ENCODE measurements at places on chromosomes 1 and 21. TPM values are rescaled to one million over a fixed set of nuclear protein-coding genes. Genes with fewer than 3 reads are reported as not detected.

DNA sequence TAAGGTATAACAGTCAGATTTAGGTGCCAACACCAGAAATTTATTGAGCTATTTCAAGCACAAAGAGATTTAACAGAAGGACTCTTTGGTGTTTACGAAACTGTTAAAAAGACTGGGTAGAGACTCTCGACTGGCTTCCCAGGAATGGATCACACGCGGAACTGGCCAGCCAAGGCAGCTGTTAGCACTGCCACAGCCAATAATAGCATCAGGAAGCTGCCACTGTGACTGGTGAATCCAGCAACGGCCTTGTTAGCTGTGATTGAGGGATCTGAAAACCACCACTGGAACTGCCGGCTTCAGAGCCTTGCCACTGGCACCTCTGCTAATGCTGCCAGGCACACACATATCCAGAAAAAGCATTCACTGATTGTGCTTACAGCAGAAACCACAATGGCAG is 10.6 kb upstream of the SIM2 start:
- H3K4me1 ChIP-seq, result peaks cover 3% of the 10 kb centered on the region
- H3K4me3 ChIP-seq, result no peak overlapping the region
- H3K36me3 ChIP-seq, result no peaks in the 10 kb centered on the region
- no peak for DNase-seq

GRCh38 chr1:87937831-87938395 is 609.2 kb downstream of the LMO4 start:
- H3K27me3 ChIP-seq, result no peaks in the 10 kb centered on the region
- H3K4me3 ChIP-seq, result no peak overlapping the region
- no peaks in the 10 kb centered on the region for H3K4me1 ChIP-seq
- no peak overlapping the region for H3K27ac ChIP-seq
- no peaks in the 10 kb centered on the region for H3K36me3 ChIP-seq

Gene LCE1B
- total RNA-seq, result not detected

GRCh38 chr1:167993720-167994119 is 56.8 kb upstream of the MPC2 start:
- H3K27ac ChIP-seq, result no peak overlapping the region
- no peak for DNase-seq
- peaks cover 10% of the 10 kb centered on the region for H3K36me3 ChIP-seq
- H3K27me3 ChIP-seq, result no peaks in the 10 kb centered on the region
- H3K4me1 ChIP-seq, result no peaks in the 10 kb centered on the region

DNA sequence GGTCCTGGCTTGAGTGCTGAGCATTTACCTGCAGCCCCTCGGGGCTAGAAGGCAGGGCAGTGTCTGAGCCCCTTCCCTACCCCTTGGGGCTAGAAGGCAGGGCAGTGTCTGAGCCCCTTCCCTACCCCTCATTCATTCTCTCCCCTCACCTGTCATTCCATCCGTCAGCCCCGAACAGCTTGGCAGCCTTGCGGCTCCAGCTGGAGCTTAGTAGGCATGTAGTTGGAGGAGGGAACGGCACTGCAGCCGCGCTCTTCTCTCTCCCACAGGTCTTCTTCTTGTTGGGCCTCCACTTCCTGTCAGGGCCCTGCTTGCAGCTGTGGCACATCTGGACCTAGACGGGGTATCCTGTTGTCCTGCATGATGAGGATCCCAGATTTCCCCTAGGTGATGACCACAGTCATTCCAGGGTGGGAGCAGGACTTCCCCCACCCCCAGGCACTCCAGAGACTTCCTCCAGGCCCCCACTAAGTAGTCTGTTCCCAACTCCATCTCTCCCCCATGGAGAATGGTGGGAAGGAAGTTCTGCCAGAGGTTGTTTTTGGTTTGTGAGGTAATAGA is 22.2 kb downstream of the MAPKAPK2 start:
- peaks cover 88% of the 10 kb centered on the region for H3K4me1 ChIP-seq
- DNase-seq, result no peak
- H3K27me3 ChIP-seq, result no peaks in the 10 kb centered on the region
- H3K27ac ChIP-seq, result peak overlapping the region; percentile 63

DNA sequence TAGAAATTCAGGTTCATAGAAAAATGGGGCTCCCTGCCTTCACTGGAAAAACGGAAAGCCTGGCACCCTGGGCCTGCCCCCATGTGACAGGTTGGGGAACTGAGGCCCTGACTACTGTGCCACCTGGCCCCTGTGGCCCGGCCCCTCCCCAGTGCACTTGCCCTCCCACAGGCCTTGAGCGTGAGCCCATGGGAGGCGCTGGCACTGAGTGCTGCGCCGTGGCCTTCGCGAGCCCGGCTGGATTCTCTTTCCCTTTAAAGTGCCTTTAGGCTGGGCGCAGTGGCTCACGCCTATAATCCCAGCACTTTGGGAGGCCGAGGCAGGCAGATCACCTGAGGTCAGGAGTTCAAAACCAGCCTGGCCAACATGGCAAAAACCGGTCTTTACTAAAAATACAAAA is 45.7 kb downstream of the SLC37A1 start:
- no peak overlapping the region for H3K27ac ChIP-seq
- DNase-seq, result no peak
- H3K36me3 ChIP-seq, result peaks cover 19% of the 10 kb centered on the region
- H3K4me1 ChIP-seq, result no peaks in the 10 kb centered on the region

DNA sequence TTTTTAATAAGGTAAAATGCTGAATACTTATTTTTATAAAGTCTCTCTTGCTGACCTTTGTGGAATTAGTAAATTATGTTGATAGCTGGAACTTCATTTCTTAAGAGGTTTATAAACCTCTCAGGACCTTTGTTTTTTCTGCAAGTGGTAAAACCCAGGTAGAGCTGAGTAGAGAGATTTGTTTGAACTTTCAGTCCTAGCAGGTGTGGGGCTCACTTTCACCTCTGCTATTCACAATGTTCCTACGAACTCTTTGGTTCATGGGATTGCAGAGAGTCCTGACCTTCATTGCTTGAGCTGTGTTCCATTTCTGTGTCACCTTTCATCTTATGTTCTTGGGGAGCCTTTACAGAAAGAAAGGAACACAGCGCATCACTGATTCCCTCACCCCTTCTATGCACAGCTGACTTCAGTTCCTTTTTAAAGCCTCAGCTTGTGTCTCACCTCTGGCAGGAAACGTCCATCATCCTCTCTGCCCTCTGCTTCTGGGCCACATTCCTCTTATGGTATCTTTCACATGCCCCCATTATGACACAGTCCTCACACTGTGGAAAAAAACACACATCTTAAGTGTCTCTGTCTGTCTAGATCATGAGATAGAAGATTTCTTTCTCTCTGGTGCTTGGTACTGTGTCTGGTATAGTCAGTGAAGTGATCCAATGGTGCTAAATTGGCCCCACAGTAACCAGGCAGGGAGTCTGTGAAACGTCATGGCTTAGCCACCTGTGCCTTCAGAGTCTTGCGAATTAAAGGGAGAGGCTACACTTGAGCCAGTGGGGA is 262.5 kb upstream of the B3GALT2 start:
- no peaks in the 10 kb centered on the region for H3K36me3 ChIP-seq
- peaks cover 15% of the 10 kb centered on the region for H3K4me1 ChIP-seq
- H3K27ac ChIP-seq, result peak overlapping the region; percentile 40
- no peak overlapping the region for H3K4me3 ChIP-seq

Gene MAP3K21
- total RNA-seq, result 3.1 TPM

DNA sequence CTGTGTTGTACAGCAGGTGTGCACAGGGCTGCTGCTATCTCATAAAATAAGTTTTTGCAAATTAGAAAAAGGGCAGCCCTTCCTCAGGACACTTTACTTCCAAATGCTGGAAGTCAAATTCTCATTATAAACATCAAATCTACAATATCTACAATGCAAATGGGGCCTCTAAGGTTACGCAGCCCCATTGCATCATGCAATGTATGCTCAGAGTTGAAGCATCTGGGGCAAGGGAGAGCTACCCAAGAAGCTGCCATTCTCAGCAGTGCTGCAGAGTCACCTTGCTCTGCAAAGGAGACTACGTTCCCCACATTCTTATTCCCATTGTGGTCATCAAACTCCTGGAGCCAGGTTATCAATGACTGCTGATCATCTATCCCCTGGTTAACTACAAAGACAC is 208.9 kb upstream of the POGK start:
- no peaks in the 10 kb centered on the region for H3K4me1 ChIP-seq
- no peak overlapping the region for H3K4me3 ChIP-seq
- H3K36me3 ChIP-seq, result no peaks in the 10 kb centered on the region
- no peak overlapping the region for H3K27ac ChIP-seq

Gene KLHL21
- 12.4 TPM for total RNA-seq

DNA sequence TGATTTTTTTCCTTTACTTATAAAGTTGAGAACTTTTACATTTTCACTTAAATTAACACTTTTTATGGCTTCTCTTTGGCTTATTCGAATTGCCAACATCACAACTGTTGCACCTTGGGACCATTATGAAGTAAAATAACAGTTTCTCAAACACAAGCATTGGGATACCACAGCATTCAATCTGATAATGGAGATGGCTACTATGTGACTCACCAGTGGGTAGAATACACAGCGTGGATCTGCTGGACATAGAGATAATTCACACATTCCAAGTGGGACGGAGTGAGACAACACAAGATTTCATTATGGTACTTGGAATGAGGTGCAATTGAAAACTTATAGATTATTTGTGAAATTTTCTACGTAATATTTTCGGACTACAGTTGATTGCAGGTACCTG is 68.0 kb downstream of the ADAMTS1 start:
- H3K4me3 ChIP-seq, result no peak overlapping the region
- H3K27ac ChIP-seq, result no peak overlapping the region
- H3K4me1 ChIP-seq, result no peaks in the 10 kb centered on the region
- H3K27me3 ChIP-seq, result peaks cover 6% of the 10 kb centered on the region
- H3K36me3 ChIP-seq, result no peaks in the 10 kb centered on the region
- no peak for DNase-seq

DNA sequence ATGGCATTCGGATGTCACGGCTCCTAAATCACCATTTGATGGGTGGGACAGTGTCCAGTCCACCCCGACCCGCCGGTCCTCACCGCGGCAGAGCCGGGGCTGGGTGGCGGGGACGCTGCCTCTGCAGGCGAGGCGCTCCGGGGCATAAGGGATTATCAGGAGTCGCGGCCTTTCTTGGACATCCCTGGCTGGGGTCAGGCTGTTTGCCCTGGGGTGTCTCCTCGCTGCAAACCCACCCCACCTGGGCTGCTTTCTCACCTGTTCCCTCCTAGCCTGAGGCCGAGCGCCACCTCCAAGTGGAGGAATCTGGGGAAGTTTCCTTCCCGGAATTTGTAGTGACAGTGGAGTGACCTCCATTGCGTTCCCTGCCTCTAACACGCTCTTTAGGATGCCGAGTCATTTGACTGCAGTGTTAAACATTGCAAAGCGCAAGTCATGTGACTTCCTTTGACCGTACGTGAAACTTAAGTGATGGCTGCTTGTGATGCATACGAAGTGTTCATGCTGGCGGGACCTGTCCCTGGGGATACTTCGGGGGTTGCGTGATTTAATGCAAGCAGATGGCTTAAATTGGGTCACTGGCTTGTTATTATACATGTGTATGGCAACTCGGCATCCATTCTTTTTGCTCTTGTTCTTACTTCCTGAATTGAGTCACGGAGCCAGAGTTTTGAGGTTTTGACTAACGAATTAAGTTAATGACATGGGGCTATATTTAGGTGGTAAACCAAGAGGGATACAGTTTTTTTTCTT is 536 bp downstream of the LGALS8 start:
- peak overlapping the region; percentile 99 for H3K4me3 ChIP-seq
- H3K27ac ChIP-seq, result peak overlapping the region; percentile 98
- H3K36me3 ChIP-seq, result peaks cover 28% of the 10 kb centered on the region
- H3K27me3 ChIP-seq, result no peaks in the 10 kb centered on the region
- peak; percentile 72 for DNase-seq
- H3K4me1 ChIP-seq, result peaks cover 28% of the 10 kb centered on the region

- H3K27ac ChIP-seq, result no peak overlapping the region
- no peaks in the 10 kb centered on the region for H3K27me3 ChIP-seq
- H3K36me3 ChIP-seq, result peaks cover 31% of the 10 kb centered on the region
- no peak for DNase-seq
These were observed 14.4 kb upstream of the PPP1R15B start for GRCh38 chr1:204426035-204426436.

Gene CELA2A
- not detected for total RNA-seq

DNA sequence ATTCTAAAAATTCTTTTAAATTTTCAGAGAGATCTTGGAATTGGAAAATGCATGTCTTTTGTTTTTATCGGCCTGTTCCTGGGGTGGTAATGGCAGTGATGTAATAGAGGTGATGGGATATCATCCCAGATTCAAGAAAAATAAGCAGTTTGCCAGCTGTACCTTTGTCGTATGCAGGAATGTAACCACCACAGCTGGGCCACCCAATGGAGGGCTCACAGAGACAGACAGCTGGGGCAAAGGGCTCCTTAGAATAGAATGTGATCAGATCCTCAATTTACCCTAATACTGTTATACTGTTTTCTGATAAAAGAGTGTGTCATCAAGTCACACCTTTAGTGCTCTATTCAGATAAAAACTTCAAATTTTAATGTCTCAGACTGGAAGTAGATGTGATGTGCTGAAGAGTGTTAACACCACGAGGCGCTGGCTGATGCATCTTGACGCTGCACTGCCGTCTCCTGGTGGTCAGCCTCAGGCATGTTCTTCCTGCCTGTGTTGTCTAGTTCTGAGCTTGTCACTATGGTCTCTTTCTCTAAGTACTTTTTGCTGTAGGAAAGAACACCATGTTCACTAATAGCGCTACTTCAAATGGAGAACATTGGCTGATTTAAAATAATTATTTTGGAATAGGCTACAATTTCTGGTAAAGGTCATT is 78.8 kb downstream of the C1orf21 start:
- H3K4me1 ChIP-seq, result no peaks in the 10 kb centered on the region
- H3K36me3 ChIP-seq, result no peaks in the 10 kb centered on the region
- no peak overlapping the region for H3K27ac ChIP-seq

Gene PPFIA4
- total RNA-seq, result 51.2 TPM

Gene ZNF678
- total RNA-seq, result 7.7 TPM

GRCh38 chr1:175801979-175802378 is 58.6 kb upstream of the TNR start:
- H3K4me3 ChIP-seq, result no peak overlapping the region
- no peaks in the 10 kb centered on the region for H3K4me1 ChIP-seq
- no peak for DNase-seq

- H3K27me3 ChIP-seq, result no peaks in the 10 kb centered on the region
- no peak overlapping the region for H3K27ac ChIP-seq
- H3K4me1 ChIP-seq, result peaks cover 25% of the 10 kb centered on the region
- no peak overlapping the region for H3K4me3 ChIP-seq
- no peak for DNase-seq
These were observed 30.7 kb downstream of the HSPG2 start for GRCh38 chr1:21906173-21907078.

- no peak overlapping the region for H3K4me3 ChIP-seq
- H3K27ac ChIP-seq, result no peak overlapping the region
- no peak for DNase-seq
- H3K27me3 ChIP-seq, result no peaks in the 10 kb centered on the region
These were observed 121.2 kb downstream of the SLC45A1 start for GRCh38 chr1:8439015-8439702.
